ENCODE measurements at places on chromosomes 3 and 15.

GRCh38 chr15:78909791-78910228 is 35.0 kb downstream of the CTSH start:
- DNase-seq = no peak

GRCh38 chr15:84648539-84648938 is 5.5 kb downstream of the WDR73 start:
- DNase-seq = no peak

- no peak for DNase-seq
Measured at GRCh38 chr3:15633766-15634598, 32.4 kb downstream of the BTD start.

- DNase-seq = no peak
Measured at GRCh38 chr15:44501768-44502366, 35.1 kb upstream of the EIF3J start.

DNA sequence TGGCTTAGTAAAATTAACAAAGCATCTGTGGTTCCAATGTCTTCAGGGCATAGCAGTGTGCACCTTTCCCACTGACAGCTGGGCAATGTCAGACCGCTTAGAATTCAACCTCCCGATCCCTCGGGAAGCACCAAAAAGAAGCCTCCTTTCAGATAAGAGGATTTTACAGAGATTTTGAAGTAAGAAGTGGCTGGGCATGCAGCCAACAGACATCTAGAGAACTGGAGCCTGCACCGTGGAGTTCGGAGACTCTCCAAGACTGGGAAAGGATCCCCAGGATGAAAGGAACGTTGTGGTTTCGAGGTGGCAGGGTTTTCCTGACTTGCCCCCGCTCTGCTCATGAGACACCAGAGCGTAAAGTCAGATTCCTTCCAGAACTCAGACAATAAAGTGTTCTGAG is 5.3 kb downstream of the FAM174B start:
- DNase-seq = no peak

DNA sequence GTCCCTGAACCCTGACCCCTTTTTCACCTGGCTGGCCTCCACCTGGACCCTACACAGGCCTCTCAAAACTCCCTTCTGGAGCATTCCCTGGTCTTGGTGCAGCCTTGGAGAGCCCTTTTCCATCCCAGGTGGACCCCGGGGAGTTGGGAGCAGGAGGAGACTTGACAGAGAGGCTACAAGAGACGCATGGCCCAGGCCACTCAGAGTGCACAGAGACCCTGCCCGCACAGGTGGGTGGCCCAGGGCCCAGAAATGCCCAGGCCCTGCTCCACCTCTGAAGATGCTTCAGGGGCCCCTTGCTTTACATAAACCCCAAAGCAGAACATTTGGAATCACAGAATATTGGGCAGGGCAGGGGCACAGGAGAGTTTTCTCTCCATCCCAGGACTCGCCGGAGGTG is 34.4 kb downstream of the CYP11A1 start:
- no peak for DNase-seq

DNA sequence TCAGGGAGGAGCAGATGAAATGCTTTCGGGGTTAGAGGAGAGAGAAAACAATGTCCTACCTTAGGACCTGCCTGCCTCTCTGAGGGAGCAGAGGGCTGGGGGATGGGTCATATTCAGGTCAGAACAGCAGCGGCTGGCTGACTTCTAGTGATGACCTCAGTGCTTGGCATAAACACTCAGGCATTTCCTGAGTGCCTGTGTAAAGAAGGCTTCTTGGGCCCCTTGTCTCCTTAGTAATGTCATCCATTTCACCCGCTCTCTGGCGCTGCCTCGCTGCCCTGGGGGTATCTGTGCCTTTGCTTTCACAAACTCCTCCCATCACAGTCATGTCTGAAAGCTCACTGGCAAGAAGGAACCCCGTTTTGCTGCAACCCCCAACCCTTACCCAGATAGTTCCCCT is 82.9 kb upstream of the GSK3B start:
- DNase-seq = no peak

DNA sequence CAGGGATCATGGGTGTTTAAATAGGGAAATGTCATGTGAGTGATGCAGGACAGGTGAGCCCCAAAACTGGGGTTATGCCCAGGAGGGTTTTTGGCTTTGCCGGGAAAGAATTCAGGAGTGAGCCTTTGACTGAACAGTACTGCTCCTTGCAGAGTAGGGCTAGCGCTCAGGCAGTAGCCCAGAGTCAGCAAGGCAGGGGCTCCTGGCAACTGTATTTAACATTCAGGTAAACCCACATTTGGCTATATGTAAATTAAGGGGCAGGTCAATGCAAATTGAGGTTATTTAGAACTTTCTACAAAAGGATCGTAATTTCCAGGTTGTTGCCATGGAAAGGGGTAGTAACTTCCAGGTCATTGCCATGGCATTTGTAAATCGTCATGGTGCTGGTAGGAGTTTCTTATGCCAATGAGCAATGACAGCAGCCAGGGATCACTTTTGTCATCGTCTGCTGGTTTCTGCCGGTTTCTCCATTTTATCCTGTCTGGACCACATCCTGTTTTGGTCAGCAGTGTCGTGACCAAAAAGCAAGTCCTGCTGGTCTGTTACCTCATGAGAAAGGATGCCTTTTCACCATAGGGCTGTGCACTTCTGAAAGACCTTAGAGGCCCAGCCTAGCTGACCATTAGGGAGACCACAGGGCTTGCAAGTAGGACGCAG is 24.3 kb downstream of the MTHFS start:
- DNase-seq = no peak

GRCh38 chr3:53843195-53844177 is 2.7 kb downstream of the CHDH start:
- no peak for DNase-seq

DNA sequence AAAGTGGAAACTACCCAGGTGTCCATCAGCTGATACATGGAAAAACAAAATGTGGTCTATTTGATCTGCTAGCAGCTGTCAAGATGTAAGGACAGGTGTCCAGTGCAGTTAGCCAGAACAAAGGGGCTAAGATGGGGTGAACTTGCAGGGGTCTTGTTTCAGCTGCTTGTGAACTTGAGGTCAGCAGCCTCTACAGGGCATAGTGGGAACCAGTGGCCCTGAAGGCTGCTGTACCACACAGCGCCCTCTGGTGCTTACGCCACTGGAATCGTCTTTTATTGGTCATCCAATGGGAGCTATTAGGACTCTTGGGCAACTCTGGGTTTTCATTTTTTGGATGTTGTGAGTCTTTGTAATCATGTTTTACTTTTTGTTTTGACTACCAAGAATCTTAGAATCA is 62.2 kb upstream of the CTSH start:
- DNase-seq = no peak

DNA sequence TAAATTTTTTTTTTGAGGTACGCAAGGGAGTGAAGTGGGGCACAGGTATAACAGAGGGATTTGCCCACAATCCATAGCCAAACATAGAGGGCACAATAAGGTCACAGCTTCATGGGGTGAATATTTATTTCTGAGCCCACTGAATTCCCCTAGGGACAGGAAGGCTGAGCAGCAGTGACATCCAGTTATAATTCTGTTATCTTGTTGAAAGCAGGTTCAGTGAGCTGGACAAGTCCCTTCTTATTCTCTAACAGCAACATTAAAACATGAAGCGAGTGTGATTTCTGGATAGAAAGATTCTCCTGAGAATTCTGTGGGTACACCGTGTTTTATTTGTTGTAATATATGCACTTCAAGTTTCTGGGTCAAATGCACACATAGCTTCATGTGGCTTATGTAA is 538.2 kb downstream of the NAALADL2 start:
- DNase-seq = no peak

GRCh38 chr3:33119891-33120290 is 6.1 kb downstream of the CRTAP start:
- DNase-seq = no peak

GRCh38 chr3:101271728-101272127 is 48.6 kb downstream of the IMPG2 start:
- no peak for DNase-seq

DNA sequence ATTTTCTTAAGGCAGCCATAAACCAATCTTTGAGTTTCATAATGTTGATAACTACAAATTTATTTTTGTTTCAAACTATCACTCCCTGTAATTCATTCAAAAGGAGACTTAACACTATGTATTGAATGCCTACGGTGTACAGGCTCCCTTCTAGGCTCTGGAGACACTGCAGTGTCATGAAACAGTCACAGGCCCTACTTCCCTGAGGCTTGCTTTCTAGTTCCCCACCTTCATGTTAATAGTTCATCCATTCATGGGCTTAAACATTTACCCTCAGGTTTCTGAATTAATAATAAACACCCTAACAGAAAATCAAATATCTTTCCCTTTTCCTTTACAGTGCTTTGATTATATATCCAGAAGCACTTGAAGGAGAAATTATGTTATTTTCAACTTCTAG is 168.7 kb downstream of the CHL1 start:
- no peak for DNase-seq

GRCh38 chr3:71414189-71414927 is 169.2 kb downstream of the FOXP1 start:
- no peak for DNase-seq

DNA sequence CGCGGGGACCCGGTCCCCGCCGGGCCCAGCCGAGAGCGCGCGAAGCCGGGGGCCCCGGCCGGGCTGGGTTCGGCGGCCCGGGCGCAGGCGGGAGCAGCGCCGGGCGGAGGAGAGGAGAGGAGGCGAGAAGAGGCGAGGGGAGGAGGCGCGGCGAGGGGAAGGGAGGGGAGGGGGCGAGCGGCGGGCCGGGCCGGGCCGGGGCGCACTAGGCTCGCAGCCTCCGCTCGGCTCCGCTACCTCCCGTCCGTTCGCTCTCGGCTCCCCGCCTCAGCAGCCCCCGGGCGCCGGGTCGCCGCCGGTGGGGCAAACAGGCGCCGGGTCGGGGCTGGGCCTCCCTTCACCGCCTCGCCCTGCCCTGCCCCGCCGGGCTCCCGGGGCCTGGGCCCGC is 351 bp downstream of the INSYN1 start:
- no peak for DNase-seq

DNA sequence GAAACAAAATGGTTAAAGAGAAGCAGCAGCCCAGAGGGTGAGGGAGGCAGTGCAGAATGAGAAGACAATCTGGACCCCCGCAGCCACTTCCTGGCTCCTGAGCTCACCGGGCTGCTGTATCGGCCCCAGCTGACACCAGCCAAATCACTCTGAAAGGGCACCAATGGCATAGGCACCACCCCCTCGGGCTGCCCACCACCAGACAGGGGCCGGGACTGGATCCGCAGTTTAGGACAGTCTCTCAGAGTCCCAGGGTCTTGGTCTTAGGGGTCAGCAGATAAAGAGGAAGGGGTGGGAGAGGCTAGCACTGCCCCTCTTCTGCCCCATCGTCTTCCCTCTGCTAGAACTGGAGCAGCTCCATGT is 17.9 kb upstream of the EHD4 start:
- no peak for DNase-seq

DNA sequence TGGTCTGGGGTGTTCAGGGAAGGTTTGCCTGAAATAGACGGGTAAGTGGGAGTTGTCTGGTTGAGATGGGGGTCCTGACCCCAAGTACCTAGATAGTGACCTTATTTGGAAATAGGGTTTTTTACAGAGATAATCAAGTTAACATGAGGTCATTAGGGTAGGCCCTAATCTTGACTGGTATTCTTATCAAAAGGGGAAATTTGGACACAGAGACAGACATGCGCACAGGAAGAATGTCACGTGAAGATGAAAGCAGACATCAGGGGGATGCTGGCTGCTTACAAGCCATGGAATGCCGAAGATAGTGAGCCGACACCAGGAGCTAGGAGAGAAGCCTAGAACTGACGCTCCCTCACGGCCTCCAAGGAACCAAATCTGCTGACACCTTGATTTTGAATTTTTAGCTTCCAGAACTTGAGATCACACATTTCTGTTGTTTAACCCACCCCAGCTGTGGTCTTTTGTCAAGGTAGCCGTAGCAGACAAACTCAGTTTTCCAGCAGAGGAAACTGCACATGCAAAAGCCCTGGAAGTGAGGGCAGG is 17.1 kb downstream of the BHLHE40 start:
- no peak for DNase-seq

DNA sequence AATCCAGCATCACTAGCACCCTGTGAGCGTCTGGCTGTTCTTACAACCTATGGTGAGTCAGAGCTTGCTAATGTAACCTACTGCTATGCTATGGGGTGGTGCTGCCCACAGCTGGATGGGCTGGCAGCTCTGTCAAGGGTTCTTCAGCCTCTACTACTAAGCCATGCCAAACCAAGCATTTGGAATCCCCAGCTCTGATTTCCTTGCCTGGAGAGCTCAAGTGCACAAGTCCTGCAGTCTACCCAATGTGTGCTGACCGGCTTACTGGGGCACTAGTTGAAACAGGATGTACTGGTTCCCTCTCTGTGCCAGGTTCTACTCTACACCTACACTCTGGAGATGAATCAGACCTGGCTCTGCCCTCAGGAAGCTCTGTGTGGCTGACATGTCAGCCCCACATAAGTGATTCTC is 4.2 kb downstream of the TEX264 start:
- no peak for DNase-seq

GRCh38 chr3:187064210-187065115 is 74.8 kb downstream of the RPL39L start:
- DNase-seq = no peak

DNA sequence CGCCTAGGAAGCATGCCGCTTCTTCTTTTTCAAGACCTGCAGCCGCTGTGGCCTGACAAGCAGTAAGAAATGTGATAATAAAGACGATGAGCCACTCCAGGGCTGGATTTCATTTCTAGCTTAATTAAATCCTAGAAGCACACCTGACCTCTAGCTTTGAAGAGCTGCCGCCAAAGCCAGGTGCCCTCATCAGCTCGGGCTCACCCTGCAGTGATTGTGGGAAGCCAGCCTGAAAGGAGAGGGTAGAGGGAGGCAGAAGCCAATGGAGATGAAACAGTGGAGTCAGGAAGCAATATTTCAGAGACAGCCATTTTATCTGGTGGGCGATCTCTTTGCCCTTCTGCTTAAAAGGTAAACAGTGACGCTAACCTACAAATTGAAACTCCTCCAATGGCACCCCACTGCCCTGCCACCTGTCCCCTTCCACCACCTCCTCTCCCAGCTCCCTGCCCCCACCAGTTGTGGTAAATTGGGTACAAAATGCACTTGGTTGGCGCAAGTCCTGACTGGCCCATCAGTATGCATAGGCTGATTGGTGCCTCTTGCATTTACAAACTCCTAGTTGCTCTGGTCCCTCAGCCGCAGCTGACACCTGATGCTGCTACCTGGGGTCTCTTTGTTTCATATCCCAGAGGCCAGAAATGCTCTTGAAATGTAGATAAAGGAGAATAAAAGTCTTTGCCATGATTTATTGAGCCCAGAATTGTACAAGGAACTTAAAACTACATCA is 385.3 kb downstream of the PDCD6IP start:
- peak; percentile 82 for DNase-seq
